ENCODE measurements at places on chromosomes 7 and 10.

- DNase-seq: no peak
Measured at GRCh38 chr10:33064706-33065105, 106.7 kb upstream of the ITGB1 start.

- DNase-seq: no peak
Measured at GRCh38 chr10:52220947-52221346, 93.1 kb upstream of the DKK1 start.

- no peak for DNase-seq
Measured at GRCh38 chr7:44237696-44238095, 36.9 kb downstream of the YKT6 start.

DNA sequence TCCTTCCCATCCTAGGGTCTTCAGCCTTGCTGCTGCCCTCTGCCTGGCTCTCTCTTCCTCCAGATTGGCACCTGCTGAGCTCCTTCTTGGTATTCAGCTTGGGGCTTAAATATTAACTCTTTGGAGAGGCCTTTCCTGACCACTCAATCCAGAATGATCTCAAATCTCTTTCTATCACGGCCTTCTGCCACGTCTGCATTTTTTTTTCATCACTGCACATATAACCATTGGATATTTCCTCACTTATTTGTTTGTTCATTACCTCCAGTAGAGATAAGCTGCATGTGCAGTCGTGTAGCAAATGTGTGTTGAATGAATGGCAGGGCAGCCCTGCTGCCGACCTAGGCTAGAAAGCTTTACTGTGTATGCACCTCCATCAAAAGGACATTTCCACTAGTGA lies 51.6 kb upstream of the MPP7 start:
- no peak for DNase-seq

GRCh38 chr10:90051474-90051873 lies 350.1 kb downstream of the KIF20B start:
- no peak for DNase-seq

DNA sequence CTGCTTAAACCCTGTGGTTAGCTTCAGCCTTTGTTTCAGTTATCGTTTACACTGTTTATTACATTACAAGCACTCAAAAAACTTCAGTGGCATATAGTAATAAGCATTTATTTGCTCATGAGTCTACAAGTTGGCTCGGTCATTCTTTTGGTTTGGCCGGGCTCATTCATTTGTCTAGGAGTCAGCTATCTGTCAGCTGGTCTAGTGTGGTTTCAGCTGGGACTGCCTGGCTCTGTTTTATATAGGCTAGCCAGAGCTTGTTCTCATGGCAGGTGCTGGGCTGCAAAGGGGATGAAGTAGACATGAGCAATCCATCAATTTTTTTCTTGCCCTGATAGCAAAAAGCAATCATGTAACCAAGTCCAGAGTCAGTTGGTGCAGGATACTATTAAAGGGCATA lies 103.6 kb downstream of the MKLN1 start:
- DNase-seq: no peak

GRCh38 chr7:76509931-76510877 lies at the start of gene UPK3B:
Gene UPK3B (plus strand): TSS chr7:76510552. CDS start chr7:76510653, 101 bp downstream.
- no peak for DNase-seq

GRCh38 chr10:30396698-30397097 lies 37.3 kb upstream of the MAP3K8 start:
- no peak for DNase-seq

DNA sequence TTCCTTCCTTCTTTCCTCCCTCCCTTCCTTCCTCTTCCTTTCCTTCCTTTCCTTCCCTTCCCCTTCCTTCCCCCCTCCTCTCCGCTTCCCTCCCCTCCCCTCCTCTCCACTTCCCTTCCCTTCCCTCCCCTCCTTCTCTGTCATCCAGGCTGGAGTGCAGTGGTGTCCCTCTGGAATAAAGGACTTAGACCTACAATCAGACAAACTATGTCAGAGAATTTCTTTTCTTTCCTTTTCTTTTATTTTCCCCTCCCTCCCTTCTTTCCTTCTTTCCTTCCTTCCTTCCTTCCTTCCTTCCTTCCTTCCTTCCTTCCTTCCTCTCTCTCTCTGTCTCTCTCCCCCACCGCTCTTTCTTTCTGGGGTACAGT lies 242.2 kb downstream of the GATA3 start:
- no peak for DNase-seq

- DNase-seq: no peak
Measured at GRCh38 chr10:99412099-99412498, 18.3 kb downstream of the GOT1 start.

- DNase-seq: no peak
Measured at GRCh38 chr10:86254081-86254480, 112.5 kb downstream of the GRID1 start.

- DNase-seq: no peak
Measured at GRCh38 chr10:62475551-62475950, 101.4 kb downstream of the ZNF365 start.
